ENCODE measurements at places on chromosomes 3 and 15.

DNA sequence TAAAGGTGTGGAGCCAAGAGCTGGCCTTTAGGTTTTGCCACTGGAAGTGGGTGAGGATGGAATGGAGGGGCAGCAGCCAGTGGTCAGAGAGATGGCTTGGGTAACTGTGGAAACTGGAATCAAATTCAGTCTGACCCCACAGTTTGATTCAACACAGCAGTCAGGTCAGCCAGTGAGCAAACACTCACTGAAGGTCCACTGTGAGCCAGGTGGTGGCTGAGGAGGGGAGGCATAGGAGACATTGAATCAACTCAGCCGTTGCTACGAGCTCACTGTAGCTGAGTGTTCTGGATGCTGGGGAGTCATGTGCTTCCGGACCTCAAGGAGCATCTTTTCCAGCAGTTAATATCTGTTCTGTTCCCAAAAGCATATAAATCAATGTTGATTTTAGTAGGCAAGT is 37.5 kb downstream of the LPP start:
- no peak for DNase-seq

- no peak for DNase-seq
Observed at GRCh38 chr15:100093211-100094126, 248.3 kb downstream of the ADAMTS17 start.

DNA sequence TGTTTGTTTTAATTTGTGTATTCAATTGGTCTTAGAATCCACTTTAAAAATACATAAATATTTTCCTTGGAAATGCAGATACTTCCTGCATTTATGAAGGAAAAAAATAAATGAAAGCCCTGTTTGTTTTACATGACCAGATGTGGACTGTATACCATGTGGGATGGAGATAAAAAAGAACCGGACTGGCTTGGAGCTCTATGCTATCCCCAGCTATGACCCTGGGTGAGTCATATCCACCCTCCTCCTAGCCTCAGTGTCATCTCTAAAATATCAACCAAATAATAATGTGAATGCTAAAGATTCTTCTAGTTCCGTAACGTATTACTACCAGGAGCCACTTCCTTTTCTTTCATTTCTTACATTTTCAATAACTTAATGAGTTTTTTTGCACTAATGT is 44.5 kb upstream of the PDZRN3 start:
- DNase-seq = no peak

DNA sequence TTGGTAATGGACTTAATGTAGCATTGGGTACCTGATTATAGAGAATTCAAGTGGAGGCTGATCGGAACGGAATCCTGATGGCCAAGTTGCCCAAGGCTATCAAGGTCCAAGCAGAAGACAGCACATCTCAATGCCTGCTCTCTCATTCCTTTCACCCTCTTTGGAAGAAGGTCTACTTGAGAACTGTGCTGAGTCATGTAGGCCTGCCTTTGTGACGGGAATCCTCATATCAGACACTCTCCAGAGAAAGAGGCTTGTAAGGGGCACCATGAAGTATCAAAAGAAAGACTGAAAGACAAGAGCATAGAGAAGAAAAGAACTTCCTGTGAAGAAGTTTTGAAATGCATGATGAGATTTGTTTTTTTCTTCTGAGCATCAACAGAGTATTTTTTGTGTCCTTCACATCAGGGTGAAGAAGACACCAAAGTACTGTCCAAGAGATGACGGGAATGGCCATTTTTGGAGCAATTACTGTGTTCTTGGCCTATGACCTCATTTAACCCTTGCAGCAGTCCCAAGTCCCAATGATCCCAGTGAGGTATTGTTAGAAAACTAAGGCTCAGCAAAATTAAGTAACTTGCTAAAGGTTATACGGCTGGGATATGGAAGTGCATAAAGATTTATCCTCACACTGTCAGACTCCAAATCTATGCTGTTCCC is 13.2 kb upstream of the LARP6 start:
- DNase-seq = no peak

DNA sequence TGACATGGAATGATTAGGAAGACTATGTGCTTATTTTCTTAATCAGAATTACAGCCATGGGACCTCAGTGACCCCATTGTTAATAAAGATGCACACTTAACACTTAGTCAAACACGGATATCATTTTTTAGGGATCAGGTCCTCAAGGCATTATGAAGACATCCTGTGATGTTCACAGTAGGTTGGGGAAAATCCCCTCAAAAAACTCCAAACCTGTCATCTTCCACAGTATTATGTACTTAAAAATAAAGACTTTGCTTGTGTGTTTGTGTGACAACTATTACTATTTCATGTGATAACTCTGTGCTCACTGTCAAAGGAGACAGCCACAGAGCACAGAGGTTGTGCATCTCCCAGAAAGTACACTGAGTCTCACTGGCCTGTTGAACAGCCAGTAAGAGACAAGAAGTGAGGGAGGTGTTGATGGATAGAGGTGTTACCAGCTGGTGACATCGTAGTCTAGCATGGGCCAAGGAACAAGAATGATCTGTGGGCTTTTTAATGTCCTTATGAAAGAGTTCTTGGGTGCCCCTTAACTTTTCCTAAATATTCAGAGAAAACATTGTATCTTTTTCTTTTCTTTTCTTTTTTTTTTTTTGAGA is 18.0 kb downstream of the CHST2 start:
- DNase-seq = no peak

- DNase-seq = no peak
Observed at GRCh38 chr3:50250514-50250913, 14.5 kb downstream of the GNAI2 start.

DNA sequence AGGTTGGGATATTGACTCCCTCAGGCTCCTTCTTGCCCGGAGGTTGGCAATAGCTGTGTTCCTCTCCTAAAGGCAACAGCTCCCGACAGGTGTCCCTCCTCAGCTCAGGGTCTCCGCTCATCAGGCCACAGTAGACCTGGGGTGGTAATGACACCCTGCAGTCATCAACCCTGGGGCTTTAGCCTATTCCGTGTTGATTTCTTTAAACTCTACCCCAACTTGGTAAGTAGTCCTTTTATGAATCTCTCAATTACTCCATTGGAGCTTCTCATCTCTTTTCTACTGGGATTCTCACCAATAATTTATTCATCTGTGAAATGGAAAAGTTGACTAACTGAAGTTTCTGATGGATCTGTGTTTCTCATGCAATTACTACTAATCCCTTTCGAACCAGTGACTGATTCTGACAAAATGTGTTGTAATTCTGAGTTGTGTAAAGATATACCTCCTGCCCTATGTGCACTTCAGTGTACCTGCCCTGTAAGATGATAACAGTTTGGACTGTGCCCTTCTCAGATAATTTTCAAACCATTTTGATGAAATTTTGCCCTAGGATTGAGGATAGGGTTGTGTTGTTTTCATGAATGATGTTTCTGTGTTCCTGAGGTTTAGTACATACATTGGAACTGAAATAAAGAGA is 89.7 kb downstream of the RPL39L start:
- DNase-seq = no peak

- no peak for DNase-seq
Observed at GRCh38 chr3:85912980-85913379, 954.2 kb downstream of the CADM2 start.

- DNase-seq = no peak
Observed at GRCh38 chr3:144235489-144235888, 263.9 kb downstream of the DIPK2A start.

DNA sequence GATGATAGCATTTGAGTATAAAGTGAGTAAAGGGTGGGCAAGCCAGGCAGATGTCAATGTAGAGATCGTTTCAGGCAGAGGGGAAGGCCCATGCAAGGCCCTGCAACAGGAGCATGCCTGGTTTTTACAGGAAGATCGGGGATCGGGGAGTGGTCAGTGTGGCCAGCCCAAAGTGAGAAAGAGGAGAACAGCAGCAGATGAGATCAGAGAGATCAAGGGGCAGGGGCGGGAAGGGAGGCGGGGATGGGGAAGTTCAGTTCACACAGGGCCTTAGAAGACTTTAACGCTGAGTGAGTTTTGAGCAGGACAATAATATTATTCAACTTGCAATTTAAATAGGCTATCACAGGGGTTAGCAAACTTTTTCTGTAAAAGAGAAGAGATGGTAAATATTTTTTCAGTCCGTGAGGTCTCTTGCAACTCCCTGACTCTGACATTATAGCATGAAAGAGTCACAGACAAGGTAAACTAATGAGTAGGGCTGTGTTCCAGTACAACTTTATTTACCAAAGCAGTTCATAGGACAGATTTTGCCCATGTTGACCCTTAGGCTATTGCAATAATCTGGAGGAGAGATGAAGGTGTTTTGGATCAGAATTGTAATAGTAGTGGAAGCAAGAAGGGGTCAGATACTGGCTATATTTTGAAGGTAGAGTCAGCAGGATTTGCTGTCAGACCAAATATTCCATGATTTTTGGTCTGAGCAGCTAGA is 12.4 kb upstream of the CD47 start:
- no peak for DNase-seq

GRCh38 chr3:10992017-10992942 is at the start of gene SLC6A1:
Gene SLC6A1 (plus strand): TSS chr3:10992748. CDS start chr3:11017212, 24,464 bp downstream.
- DNase-seq = no peak

DNA sequence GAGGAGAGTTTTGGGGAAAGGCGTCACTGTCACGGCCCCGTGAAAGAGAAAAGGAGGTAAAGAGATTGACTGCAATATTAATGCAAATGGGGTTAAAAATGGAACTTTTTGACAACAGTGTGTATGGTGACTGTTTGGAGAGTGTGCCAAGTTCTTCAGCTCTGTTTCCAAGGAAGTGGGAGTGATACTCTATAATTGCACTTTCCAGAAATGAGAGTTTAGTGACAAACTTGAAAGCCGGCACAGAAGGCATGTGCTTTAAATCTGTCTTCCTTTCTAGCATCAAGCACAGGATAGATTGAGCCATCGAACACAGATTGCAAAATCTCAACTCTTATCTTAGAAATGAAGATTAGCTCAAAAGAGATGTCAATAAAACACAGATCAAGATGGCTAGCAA is 51.9 kb upstream of the SNRPA1 start:
- DNase-seq = no peak

DNA sequence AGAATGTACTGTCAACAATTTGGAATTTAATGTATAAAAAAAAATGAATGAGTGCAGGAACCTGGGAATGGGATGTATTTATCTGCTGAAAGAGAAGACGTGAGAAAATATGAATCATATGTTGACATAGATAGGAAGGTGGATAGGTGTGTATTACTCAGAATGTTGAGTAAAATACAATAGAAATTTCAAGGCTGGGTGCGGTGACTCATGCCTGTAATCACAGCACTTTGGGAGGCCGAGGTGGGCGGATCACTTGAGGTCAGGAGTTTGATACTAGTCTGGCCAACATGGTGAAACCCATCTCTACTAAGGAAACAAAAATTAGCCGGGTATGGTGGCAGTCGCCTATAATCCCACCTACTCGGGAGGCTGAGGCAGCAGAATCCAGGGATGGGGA is 202.8 kb downstream of the CADM2 start:
- no peak for DNase-seq

DNA sequence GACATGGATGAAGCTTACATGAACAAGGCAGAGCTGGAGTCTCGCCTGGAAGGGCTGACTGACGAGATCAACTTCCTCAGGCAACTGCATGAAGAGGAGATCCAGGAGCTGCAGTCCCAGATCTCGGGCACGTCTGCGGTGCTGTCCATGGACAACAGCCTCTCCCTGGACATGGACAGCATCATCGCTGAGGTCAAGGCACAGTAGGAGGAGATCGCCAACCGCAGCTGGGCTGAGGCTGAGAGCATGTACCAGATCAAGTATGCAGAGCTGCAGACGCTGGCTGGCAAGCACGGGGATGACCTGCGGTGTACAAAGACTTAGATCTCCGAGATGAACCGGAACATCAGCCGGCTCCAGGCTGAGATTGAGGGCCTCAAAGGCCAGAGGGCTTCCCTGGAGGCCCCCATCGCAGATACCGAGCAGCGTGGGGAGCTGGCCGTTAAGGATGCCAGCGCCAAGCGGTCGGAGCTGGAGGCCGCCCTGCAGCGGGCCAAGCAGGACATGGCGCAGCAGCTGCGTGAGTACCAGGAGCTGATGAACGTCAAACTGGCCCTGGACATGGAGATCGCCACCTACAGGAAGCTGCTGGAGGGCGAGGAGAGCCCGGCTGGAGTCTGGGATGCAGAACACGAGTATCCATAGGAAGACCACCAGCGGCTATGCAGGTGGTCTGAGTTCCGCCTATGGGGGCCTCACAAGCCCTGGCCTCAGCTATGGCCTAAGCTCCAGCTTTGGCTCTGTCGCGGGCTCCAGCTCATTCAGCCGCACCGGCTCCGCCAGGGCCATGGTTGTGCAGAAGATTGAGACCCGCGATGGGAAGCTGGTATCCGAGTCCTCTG is 77.6 kb downstream of the CLDN11 start:
- DNase-seq = no peak

GRCh38 chr3:111917300-111917699 is 58.2 kb downstream of the PHLDB2 start:
- DNase-seq = no peak

- no peak for DNase-seq
Observed at GRCh38 chr15:100708916-100709315, 106.5 kb downstream of the ASB7 start.

DNA sequence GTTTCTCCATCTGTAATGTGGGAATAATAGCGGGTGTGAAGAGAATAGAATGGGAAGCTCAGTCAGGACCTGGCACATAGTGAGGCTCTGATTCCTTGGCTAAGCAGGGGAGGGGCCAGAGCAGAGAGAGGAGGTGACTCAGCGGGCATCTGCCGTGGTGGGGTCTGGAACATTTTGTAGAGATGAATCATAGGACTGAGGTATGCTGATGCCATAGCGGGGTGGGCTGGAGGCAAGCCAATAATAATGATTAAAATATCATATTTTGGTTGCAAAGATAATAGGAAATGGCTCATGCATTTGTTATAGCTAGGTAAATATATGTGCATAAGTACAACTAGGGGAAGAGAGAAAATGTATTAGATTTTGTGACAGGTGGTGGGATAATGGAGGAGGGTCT is 11.2 kb downstream of the TGM4 start:
- DNase-seq = no peak

DNA sequence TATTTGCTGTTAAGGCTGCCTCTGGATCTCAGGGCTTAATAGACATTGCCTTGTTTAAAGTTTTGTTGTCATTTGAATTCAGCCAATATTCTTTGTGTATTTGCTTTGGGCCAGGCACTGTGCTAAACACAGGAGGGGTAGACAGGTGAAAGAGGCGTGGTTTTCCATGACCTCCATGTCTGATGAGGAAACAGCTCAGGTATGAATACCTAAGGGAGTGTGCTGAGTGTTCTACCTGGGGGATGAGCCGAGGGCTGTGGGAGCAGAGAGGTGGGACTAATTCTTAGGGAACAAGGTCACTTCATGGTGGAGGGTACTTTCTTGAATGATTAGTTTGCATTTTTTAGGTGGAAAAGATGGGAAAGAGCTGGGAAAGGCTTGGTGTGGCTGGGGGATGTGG is 108.2 kb downstream of the THSD4 start:
- DNase-seq = no peak

GRCh38 chr3:19202303-19202702 is 54.0 kb downstream of the KCNH8 start:
- no peak for DNase-seq

GRCh38 chr3:181212271-181212670 is 222.7 kb upstream of the DNAJC19 start:
- DNase-seq = no peak
